ENCODE measurements at places on chromosomes 11 and 22.

DNA sequence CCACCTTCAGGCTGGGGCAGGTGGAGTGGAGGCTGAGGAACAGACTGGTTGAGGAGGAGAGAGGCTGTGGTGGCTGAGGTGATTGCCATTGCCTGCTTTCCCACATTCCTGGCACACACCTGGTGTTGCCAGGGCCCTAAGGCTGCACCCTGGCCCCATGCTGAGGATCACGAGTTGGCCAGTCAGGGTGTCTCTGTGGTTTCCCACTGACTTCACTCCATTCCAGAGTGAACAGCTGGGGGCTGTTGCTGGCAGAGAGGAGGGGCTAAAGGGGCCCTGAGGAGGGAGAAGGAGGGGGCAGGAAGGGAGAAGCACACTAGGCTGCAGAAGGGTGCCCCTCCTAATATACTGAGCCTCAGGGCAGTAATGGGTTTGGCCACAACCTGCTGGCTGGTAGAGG, 1.8 kb downstream of the TMEM86A start:
- DNase-seq: no peak

DNA sequence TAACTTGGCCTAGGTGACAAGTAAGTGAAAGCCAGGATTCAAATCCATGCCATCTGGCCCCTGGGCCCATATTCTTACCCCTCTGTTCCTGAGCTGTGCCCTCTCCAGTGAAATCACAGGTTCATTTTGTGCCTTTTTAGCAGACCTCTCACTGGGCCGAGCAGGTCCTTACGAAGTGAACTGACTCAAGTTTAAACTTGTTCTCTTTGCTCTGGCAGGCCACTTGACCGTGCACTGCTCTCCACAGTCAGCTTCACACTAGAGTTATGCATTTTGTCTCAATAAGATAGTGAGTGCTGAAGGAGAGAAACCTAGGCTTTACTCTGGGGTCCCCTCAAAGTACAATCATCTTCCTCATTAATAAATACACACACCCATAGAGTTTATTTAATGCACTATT, 40.7 kb downstream of the ARFGAP3 start:
- DNase-seq: no peak

DNA sequence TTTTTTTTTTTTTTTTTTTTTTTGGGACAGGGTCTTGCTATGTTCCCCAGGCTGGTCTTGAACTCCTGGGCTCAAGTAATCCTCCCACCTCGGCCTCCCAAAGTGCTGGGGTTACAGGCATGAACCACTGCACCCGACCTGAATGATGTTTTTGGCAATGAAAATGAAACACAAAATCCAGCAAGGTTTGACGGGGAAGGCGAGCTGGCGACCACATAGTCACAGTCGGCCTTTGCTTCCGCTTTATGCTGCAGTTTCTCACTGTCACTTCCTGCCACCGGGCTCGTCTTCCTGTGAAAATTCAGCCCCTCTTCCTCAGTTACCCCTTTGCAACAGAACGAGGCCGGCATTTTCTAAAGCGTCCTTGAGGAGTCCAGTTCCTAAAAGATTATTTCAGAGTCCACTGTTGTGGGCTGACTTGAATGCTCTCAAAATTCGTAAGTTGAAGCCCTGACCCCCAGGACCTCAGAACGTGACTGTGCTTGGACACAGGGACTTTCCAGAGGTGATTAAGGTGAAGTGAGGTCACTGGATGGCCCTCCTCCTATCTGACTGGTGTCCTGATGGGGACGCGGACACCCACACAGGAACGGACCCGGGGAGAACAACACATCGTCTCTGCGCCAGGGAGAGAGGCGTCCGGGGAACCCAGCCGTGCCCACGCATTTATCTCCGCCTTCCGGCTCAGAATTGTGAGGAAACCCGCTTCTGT, 2.9 kb upstream of the BID start:
- no peak for DNase-seq

- no peak for DNase-seq
Measured at GRCh38 chr22:25754527-25755202, 12.7 kb downstream of the MYO18B start.

GRCh38 chr22:46761539-46762237, 762 bp upstream of the TBC1D22A start:
- DNase-seq: no peak

- DNase-seq: no peak
Measured at GRCh38 chr11:26778000-26778757, 56.3 kb upstream of the SLC5A12 start.

DNA sequence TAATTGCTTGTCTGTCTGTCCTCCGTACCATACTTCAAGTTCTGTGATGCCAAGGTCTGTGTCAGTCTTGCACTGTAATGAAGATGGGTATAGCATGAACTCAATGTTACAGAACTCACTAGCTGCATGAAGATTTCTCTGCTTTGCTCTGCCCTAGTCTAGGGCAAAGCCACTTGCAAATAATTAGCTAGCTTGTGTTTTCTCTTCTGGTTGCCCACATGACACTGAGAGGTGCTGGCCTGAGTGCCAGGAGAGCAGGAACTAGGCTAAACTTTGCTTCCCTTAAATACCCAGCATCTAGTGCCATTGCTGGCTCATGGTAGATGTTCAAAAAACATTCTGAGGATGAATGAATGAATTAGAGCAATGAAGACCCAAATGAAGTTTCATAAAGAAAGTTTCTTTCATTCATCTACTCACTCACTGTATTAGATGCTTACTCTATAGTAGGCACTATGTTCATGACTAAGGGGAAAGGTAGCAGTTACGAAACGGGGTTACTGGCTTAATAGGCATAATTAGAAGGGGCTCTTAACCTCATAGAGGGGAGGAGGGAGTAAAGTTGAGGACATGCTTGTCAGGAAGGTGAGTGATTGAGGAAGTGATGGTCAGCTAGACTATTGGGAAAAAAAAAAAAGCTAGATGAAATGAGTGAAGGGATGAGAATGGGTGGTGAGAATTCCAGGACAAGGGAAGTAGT, 4.4 kb upstream of the ENDOD1 start:
- DNase-seq: no peak

DNA sequence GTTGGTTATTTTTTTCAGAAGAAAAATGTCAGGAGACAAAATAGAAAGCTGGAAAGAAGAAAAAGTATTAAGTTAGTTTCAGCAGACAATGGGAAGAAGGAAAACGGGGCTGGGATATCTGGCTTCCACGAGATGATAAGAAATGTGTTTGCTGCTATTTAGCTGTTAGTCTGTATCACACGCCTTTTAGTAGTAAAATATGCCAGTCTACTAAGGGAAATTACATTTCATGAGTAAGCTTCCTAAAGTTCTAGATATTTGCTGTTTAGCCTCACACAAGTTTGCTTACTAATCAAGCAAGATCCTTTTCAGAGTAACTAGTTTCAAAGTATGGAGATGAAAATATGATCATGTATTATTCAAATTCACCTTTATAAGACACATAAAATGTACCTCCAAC, 1.5 kb downstream of the OR51B4 start:
- no peak for DNase-seq

DNA sequence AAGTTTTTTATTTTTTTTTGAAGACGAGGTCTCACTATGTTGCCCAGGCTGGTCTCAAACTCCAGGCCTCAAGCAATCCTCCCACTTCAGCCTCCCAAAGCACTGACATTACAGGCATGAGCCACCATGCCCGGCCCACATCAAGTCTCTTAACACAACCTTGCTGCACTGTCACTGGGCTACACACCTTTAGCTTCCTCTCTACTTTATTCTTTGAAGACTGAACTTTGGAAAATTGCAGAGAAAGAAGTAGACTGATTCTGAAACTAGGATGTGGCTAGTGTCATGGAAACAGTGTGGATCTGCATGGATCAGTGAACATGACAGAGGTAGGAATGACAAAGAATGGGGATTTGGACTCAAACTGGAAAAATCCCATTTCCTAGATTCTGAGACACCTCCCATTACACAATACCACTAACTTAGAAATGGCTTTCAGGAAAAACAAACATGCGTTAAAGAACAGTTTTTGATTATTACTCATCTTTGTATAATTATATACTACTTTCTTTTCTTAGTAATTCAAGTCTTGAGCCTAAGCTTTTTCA, 99.6 kb upstream of the SPON1 start:
- no peak for DNase-seq

DNA sequence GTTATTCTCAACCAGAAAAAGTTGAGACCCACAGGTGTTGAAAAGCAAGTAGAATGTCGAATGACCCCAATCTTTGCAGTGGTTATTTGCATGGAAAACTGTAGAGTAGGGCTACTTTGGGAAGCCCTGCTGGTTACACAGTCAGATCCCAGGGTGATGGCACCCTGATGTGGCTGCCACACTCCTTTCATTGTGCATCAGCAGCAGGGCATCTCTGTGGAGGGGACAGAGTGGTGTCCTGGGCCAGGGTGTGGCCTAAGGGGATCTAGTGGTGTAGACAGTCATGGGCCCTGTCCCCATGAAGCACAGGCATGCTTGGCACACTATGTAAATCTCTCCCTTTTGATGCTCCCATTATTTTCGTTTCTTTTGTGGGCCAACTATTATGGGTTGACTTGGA, 199.4 kb upstream of the NAV2 start:
- no peak for DNase-seq

DNA sequence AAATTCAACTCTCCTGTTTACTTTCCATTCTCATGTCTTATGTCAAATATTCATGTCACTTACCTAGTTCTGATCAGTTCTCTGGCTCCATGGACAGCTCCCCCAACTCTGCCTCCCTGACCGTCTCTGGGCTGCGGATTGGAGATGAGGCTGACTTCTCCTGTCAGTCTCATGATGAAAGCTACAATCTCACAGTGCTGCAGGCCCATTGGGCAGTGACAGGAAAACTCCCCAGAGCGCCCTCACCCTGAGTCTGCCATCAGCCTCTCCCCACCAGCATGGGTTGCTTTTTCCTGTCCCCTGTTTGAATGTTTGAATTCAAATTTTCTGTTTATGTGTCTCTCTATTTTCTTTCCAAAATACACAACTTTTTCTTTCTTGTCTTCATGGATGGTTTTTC, 63.8 kb upstream of the TOP3B start:
- no peak for DNase-seq

GRCh38 chr22:42976217-42976933, 38.6 kb downstream of the PACSIN2 start:
- DNase-seq: no peak

GRCh38 chr11:3942160-3942955, 86.9 kb downstream of the STIM1 start:
- DNase-seq: no peak

All from NCI-H1417 treated with DMSO at 0.1 percent for 48 hours (cell line).